ENCODE measurements at places on chromosomes 1 and 21. TPM values are rescaled to one million over a fixed set of nuclear protein-coding genes. Genes with fewer than 3 reads are reported as not detected.

The TMEM54 gene
- 53.6 TPM for total RNA-seq

The TNFRSF1B gene
- 21.1 TPM for total RNA-seq

The FCN3 gene
- total RNA-seq = not detected

The CD5L gene
- not detected for total RNA-seq

The ATP1A4 gene
- not detected for total RNA-seq

The IGSF5 gene
- not detected for total RNA-seq

The RPTN gene
- total RNA-seq = not detected

The CA6 gene
- total RNA-seq = not detected

The CFHR2 gene
- total RNA-seq = not detected

The RIIAD1 gene
- total RNA-seq = not detected
